Non-pigmented ciliary epithelial cell (primary cell): ENCODE measurements at places on chromosomes 7 and 10.
A peak's percentile ranks its signal among the peaks of the same experiment; 100 is the strongest.

DNA sequence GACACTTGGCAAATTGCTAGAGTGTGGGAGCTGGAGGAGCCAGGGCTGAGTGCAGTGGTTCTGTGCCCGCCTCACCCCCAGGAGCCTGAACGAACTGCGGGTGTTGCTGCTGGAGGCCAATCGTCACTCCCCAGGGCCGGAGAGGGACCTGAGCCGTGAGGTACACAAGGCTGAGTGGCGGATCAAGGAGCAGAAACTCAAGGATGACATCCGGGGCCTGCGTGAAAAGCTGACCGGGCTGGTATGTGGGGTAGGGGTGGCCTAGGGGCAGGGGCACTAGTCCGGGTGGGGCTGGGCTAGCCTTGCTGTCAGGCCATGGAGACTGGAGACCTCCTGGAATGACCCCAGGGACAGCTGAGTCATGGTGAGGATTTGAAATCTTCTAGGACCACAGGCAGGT lies 56.7 kb upstream of the GTF2IRD1 start:
- DNase-seq: no peak

DNA sequence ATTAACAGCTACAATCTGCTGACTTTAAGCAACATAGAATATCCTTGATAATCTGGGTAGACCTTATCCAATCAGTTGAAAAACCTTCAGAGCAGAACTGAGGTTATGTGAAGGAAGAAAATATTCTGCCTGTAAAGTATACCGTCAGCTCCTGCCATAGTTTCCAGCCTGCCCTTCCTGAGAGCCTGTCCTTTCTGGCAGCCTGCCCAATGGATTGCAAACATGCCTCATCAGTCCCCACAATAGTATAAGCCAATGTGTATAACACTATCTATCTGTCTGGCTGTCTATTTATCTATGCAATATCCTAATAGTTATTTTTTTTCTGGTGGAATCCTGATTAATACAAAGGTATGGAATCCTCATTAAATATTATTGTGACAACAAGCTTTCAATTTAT lies 489.2 kb upstream of the KCND2 start:
- peak; percentile 8 for DNase-seq

GRCh38 chr7:28266402-28266801 lies 85.8 kb upstream of the JAZF1 start:
- no peak for DNase-seq

GRCh38 chr7:112206991-112207592 lies 597 bp downstream of the ZNF277 start:
- DNase-seq: no peak

- DNase-seq: no peak
These were observed 1.6 kb downstream of the ATP6V0E2 start for GRCh38 chr7:149875396-149875795.

GRCh38 chr7:3371601-3372000 lies 70.5 kb downstream of the SDK1 start:
- DNase-seq: no peak

DNA sequence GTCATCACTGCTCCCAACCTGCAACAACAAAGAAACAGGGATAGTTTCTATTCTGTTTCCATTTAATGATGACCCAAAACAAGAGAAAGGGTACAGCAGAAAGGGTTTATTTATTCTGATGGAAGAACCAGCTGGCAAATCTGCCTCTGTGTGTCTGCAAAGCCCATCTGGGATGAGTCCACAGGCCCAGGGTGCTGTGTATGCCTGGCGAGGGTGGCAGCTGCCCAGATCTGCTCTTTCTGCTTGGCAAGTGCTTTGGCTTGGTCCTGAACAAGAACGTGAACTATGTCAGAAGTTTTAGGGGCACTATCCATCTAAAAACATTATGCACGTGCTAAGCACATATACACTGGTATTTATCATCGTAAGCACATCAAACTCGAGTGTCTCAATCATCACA lies 333.8 kb downstream of the CXCL12 start:
- no peak for DNase-seq

DNA sequence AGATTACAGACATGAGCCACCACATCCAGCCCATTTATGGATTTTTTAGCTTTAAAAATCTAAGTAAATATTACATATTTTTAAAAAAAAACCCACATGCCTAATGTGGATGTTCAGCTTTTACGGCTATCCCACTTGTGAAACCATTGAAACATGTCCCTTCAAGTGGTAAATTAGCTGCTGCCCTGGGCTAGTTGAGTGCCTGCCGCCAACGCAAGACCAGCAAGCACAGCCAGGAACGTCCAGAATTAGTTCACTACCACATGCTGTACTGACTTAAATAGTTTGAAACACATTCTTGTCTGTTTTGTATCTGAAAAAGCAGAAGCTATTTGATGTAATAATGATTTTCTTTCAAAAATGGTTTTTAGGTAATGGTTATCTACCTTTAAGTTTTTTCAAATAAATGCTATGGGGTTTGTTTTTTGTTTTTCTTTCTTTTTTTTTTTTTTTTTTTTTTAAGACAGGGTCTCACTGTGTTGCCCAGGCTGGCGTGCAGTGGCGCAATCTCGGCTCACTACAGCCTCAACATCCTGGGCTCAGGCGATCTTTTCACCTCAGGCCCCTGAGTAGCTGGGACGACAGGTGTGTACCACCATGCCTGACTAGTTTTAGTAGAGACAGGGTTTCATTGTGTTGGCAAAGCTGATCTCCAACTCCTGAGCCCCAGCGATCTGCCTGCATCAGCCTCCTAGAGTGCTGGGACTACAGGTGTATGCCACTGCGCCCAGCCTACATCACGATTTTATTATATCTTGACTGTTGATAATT lies 57.0 kb downstream of the KLRG2 start:
- no peak for DNase-seq

GRCh38 chr7:25311346-25311745 lies 83.1 kb upstream of the NPVF start:
- no peak for DNase-seq

GRCh38 chr7:82818171-82818570 lies 344.5 kb downstream of the PCLO start:
- no peak for DNase-seq

- no peak for DNase-seq
These were observed 137.5 kb downstream of the PARD3 start for GRCh38 chr10:34677591-34677990.

GRCh38 chr7:8827329-8827728 lies 393.9 kb downstream of the NXPH1 start:
- DNase-seq: no peak

GRCh38 chr10:130009228-130009627 lies 45.2 kb upstream of the EBF3 start:
- no peak for DNase-seq

- DNase-seq: no peak
These were observed 4.3 kb upstream of the GPNMB start for GRCh38 chr7:23242321-23242720.

GRCh38 chr7:142916508-142916907 lies 17.0 kb downstream of the TRPV5 start:
- no peak for DNase-seq

DNA sequence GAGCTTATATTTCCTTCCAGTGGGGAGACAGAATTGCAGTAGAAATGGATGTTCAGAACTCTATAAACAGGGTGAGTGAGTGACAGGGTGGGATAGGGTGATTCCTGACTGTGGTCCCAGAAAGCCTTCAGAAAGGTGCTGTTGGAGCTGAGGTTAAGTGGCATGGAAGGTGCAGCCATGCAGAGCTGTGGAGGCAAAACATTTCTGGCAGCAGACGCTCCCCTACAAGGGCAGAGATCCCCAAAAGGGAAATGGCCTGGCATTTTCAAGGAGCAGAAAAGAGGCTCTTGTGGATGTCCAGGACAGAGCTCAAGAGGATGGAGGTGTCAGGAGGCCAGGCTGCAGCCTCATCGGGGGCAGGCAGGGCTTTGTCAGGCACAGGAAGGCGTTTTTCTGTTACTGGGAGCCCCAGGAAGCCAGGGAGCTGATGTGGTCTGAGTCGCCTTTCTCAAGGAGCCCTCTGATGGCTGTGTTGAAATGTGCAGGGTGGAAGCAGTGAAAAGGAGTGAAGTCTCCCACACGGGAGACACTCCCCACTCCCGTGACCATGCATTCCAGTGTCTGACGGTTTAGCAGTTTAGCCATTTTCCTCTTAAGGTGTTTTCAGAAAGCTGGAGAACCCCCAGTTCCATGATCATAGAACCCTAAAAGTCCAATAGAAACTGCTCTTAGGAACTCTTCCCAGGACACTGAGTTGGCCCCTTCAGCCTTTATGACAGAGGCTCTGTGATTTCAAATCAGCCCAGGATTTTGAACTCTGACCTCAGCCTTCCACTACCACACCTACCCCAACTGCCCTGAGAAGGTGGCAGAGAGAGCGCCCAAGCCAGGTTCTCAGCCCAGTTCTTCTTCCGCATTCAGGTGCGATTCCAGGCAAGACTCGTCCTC lies 96.2 kb downstream of the C10orf105 start:
- no peak for DNase-seq

DNA sequence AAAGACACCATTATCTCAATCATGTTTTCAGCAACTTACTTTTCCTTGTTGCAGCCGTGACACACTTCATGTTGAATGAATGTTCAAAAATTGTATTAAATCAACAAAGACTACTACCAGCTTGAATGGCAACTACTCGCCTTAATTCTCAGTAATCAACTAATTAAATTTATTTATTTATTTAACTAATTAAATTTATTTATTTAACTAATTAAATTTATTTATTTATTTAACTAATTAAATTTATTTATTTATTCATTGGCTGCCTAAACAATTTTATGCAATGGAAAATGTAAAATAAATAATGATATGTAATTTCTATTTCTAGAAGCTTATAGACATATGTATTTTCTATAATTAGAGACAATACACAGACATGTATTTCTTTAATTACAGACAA lies 435.4 kb downstream of the GPAM start:
- no peak for DNase-seq

GRCh38 chr7:16774294-16774693 lies 20.7 kb downstream of the TSPAN13 start:
- DNase-seq: no peak

DNA sequence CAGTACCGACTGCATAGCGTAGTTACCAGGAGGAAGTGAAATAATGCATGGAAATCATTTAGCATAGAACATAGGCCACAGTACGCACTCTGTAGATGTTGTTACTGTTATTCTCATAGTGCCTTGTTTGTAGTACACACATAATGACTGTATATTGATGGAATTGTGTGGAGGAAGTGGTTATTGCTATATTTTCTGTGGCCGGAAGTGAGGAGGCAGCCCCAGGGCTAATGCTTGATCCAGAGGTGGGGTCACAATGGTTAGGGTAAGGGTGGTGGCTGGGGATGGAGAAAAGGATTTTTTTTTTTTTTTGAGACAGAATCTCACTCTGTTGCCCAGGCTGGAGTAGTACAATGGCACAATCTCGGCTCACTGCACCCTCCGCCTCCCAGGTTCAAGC lies 4.5 kb upstream of the MGAM start:
- no peak for DNase-seq

GRCh38 chr10:111873041-111873440 lies 310.5 kb downstream of the GPAM start:
- no peak for DNase-seq

GRCh38 chr10:62149621-62150020 lies 119.0 kb downstream of the RTKN2 start:
- DNase-seq: no peak

DNA sequence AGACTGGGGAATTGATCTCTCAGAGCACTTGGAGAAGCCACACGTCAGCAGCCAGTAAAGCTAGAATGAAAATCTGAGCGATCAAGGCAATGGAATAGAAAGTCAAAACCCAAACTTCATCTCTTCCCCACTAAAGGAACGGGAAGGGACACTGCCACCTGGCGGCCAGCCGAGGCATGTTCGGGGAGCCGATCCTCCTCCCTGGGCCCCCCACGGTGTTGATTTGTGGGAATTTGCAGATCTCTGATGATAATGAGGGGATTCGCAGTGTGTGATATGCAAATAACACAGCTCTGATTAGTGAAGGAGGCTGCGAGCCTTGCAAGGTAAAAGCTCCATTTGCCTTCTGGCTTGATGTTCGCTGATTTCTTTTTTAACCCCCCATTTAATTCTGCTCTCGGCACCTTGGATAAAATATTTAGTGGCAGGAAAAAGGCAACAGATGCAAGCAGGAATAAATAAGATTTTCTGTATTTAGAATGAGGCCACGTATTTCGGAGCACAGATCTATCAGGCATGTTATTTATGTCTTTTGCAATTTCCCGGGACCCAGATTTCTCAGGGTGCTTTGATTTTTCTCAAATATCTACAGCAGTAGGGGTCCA lies 258.6 kb downstream of the PAXIP1 start:
- DNase-seq: no peak

- DNase-seq: no peak
These were observed 129.4 kb upstream of the ZNF746 start for GRCh38 chr7:149626972-149627371.

DNA sequence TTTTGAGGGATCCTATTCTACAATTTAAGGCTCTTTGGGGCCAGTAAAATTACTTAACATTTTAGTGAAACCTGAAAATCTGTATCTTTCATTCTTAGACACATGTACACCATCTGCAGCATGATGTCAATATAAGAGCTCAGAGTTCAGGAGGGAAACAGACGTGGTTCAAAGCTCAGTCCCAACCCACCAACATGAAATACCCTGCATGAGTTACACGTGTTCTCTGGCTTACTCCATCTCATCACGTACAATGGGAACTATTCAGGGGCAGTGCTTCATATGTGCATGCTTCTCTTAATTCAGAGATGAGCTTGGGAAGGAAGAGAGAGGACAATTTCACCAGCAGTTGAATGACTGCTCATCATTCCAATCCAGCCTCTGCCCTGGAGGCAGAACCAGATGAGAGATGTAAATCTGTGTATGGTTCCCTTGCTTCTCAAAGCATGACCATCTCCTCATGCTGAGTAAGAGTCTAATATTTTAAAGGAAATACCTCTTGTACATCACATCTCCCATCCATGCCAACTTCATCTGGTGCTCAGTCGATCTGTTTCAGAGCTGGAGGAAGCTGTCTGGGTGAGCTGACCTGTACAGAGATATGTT lies 29.0 kb upstream of the ADAM12 start:
- DNase-seq: no peak

DNA sequence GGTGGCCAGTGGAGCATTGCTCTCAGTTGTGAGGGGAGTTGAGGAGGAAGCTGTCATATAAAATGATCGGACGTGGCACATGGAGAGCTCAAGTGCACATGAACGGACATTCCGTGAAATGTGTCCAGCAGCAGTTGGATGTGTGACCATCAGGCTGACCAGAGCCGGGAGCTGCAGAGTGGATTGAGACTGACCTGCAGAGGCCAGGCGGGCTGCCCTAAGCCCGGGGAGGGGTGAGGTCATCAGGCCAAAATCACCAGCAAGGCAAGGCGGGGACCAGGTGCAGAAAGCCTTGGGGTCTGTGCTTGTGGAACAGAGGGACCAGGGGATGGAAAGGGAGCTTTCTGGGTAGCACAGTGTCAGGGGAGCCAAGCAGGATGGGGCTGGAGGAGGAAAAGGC lies 279.5 kb downstream of the CELF2 start:
- DNase-seq: no peak

- DNase-seq: peak; percentile 26
These were observed 25.8 kb upstream of the PPP2R2D start for GRCh38 chr10:131874991-131875451.

- DNase-seq: peak; percentile 81
These were observed 71.4 kb downstream of the AHR start for GRCh38 chr7:17369691-17370426.
